ENCODE measurements at places on chromosomes 13 and 19.
A peak's percentile ranks its signal among the peaks of the same experiment; 100 is the strongest.

DNA sequence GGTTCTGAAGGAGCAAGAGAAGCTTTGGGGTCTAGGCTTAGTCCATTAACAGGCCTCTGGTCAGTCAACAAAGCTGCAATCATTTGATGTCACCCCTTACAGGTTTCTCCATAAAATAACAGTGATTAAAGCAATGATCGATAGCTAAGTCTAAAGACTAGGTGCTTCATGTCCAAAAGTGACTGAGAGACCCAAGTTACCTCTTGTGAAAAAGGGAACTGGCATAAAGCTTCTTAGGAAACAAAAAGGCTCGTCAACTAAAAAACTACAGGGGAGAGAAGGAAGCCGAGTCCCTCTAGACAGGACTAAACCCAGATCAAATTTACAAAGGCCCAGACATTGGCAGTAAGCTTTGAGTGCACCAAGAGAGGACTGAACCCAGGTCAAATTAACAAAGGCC is 2.2 kb downstream of the DCUN1D2 start:
- DNase-seq, result no peak

GRCh38 chr13:59474696-59475095 is 689.0 kb downstream of the DIAPH3 start:
- DNase-seq, result no peak

GRCh38 chr13:72804301-72804700 is 22.4 kb downstream of the PIBF1 start:
- no peak for DNase-seq

DNA sequence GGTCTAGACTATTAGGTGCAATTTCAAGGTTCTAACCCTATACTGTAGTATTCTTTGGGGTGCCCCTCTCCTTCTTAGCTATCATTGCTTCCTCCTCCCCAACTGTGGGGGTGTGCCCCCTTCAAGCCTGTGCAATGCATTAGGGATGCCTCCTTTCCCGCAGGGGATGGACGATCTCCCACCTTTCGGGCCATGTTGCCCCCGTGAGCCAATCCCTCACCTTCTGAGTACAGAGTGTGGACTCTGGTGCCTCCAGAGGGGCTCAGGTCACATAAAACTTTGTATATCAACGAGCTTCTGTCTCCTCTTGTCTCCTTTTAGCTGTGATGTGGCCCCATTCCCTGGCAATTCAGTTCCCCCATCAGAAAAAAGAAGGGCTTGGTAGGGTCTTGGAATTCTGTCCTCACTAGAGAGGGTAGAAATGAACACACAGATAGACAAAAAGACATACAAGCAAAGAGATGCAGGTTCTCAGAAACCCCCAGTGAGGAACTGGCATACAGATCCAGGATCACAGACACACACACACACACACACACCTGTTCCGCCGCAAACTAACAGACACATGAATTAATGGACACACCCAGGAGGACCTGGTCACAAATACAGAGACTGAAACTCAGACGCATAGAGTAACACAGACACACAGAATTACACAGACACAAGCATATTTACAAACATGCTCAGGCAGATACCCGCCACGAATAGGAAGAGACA is 2.5 kb upstream of the HNRNPUL1 start:
- no peak for DNase-seq

DNA sequence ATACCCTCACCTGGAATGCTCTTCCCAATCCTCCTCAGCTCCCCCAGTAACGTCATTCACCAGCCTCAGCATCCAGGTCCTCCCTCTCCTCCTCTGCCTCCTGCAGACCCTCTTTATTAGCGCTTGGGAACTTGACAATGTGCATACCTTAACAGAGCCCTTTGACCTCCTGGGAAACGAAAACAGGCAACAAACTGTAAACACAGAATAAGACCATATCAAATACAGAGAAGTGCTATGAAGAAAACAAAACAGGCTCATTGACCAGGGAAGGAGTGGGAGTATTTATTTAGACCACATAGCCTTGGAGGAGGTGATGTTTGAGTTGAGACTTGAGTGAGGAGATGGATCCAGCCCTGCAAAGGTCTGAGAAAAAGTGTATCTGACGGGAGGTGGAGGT is 107.9 kb upstream of the SLC7A1 start:
- DNase-seq, result no peak

DNA sequence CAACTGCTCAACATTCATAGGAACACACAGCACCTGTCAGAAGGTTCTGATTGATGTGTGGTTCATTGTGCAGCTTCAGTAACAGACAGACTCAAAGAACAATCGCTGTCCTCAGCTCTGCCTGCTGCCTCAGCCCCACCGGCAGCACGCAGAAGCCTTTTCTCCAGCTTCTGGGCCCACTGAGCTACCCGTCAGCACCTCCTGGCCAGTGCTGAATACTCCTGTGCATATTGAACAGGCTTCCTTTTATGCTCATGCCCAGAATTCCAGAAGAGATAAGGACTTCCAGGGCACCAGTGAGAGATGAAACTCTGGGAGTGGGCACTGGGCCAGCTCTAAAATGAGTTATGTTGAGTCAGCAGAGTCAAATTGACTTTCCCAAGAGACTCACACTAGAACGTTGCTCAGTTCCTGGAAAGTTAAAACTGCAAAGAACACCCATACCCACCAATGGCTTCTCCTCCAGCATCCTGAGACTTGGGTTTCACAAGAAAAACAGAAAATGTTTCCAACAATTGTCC is 119.3 kb downstream of the COL4A1 start:
- no peak for DNase-seq

DNA sequence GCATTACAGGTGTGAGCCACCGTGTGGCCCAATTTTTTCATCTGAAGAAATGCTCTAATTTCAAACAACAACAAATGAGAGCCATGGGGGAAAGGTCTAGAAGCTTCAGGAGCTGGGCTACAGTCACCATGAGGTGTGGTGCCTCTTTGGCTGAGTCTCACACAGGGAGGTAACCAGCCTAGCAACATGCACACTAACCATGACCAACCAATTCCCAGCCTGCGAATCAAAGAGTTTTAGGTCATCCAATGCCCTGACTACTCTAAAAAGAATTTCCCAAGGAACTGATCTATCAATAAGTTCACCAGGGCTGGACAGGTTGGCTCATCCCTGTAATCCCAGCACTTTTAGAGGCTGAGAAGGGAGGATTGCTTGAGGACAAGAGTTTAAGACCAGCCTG is 29.9 kb downstream of the PBX4 start:
- DNase-seq, result no peak

- DNase-seq, result no peak
Observed at GRCh38 chr13:53197424-53197823, 168.8 kb downstream of the OLFM4 start.

- DNase-seq, result peak; percentile 38
Observed at GRCh38 chr19:18765224-18765623, 25.9 kb downstream of the COMP start.

DNA sequence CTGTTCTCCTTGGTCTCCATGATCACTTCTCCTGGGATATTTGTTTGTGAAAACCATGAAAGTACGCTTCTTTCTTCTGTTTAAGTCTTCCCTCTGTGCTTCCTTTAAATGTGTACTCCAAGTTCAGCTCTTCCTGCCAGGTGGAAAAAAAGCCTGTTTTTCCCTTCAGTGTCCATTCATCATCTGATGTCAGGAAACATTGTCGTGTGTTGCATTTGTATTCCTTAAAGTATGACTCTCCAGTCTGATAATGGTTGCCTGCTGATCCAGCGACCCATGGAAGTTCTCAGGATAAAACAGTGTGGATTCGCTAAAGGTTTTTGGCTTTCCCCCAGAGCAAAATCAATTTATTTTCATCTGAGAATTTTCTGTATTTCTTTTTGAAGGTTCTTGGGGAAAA is 22.3 kb downstream of the SACS start:
- no peak for DNase-seq

DNA sequence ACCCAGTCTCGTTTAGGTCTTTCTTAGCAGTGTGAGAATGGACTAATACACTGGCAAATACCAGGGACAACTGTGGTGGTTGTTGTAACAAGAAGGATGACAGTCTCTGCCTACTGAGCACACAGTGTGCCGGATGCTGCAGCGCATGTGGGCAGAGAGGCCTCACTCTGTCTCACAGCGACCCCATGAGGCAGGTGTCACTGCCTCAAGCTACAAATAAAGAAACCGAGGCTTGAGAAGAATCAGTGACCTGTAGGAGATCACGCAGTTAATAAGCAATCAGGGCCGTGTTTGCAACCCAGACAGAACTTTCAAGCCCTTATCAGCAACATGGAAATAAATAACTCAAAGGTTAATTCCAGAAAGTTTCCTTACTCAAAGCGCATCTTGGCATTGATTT is 40.5 kb upstream of the GAS6 start:
- no peak for DNase-seq

DNA sequence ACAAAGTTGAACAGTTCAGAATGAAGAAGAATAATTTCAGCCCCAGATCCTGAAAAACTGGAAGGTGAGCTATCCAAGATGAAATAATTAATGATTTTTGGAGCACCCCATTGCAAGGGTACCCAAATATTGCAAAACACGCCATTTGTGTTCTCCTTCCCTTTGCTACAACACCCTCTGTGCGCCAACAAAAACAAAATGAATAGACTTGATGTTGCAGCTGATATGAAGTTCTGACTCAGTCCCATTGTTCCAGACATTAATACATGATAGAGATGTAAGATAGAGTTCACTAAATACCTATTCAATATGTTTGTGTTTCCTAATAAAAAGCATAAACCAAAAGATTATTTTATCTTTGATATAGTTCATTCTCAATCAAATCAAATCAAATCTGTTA is 287.5 kb upstream of the SOX21 start:
- DNase-seq, result no peak
